Inflammatory macrophage treated with lipopolysaccharide for 1 hour (primary cell): ENCODE measurements at places on chromosomes 3 and 15.

DNA sequence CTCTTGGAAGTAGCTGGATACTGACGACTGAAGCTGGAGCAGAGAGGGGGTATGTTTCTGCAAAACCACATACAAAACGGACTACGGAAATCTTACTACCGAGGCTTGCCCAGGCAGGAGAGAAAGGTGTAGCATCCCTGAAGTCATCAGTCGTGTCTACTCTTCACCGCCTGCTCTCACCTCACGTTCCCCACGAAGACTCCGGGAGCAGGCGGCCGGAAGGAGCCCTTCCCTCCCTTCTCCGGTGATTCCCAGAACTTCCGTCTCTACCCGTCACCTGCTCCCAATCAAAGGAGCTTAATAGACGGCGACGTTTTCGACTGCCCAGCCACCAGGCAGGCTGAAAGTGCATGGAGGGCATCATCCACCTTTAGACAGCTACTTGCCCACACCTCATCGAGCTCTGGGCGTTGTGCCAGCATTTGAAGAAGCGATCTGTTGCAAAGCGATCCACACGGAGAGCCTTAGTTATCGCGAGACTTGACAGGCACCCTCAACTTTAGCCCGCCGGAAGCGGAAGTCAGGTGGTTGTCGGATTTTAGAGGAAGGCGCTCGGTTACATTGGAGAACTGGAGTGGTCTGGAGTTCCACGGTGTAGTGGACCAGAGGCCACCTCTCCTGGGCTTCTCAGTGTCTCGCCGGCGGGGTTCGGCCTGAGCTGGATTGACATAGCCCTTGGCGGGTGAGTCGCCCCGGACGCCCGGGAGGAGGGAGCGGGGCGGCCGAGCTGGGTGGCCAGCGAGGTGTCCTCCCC, at the start of gene RAMAC:
Gene RAMAC, plus strand, starts transcription at position 523 of the 754 bp plus-strand sequence. CDS start 2,809 bp downstream, outside the sequence.
- DNase-seq = peak; percentile 93

- no peak for DNase-seq
Observed at GRCh38 chr3:73535931-73536330, 88.8 kb downstream of the PDZRN3 start.

DNA sequence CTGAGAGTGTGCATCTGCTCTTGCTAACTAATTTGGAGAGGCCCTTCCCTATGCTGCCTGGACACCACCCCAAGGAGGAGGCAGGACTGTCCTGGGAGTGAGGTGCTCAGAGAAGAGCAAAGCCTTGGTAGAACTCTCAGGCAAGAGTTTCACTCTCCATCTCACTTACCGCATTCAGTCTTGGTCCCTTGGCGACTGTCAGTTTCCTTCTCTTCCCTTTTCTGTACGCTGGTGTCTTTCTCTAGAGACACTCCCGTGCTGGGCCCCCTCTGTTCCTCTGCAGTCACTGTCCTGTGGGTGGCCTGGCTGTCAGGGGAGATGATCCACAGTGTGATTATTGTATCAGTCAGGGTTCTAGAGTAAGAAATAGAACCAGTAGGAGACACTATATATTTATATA, 44.0 kb downstream of the IDH2 start:
- no peak for DNase-seq

DNA sequence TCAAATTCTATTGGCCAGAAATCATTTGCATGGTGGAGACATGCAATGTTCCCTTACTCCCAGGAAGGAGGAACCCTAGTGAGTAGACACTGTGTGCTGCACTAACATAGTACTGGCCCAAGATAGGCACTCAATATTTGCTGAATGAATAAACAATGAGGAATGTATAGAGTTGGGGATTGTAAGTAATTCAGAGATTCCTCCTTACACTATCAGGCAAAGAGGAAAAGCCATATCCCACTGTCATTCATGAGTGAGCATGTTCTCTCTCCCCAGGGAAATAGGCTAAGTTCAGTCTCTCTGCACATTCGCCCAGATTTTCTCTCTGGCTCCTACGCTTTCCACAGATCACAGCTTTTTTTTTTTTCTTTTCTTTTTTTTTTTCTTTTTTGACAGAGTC, 154.9 kb upstream of the WNT5A start:
- no peak for DNase-seq

DNA sequence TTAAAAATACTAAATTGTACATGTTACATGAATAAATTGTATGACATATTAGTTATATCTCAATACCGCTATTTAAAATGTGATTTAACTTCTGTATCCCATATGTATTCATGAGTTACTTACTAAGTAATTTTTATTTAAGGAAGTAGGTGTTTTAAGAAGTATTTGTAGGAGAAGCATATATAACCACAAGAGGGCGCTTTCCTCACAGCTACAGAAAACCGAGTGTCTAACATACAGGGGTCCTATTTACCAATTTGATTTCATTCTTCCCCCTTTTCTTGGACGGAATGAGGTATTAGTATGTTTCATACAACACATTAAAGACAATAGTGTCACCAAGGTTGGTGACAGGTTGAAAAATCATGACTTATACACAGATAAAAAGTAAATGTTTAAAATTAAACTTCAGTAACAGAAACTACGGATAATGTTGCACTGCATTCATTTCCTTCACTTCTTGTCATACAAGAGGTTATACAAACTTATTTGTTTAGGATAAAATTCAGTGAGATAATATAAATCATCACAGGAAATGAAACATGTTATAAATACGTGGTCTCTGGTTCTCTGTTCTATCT, 253.6 kb downstream of the MAGI1 start:
- peak; percentile 15 for DNase-seq

GRCh38 chr3:128584412-128585020, 66.1 kb downstream of the RPN1 start:
- DNase-seq = peak; percentile 47

GRCh38 chr3:152264378-152264777, 4.4 kb upstream of the MBNL1 start:
- DNase-seq = peak; percentile 80

- no peak for DNase-seq
Observed at GRCh38 chr3:157741607-157742006, 238.4 kb upstream of the VEPH1 start.

- no peak for DNase-seq
Observed at GRCh38 chr3:81853431-81853830, 92.0 kb upstream of the GBE1 start.

DNA sequence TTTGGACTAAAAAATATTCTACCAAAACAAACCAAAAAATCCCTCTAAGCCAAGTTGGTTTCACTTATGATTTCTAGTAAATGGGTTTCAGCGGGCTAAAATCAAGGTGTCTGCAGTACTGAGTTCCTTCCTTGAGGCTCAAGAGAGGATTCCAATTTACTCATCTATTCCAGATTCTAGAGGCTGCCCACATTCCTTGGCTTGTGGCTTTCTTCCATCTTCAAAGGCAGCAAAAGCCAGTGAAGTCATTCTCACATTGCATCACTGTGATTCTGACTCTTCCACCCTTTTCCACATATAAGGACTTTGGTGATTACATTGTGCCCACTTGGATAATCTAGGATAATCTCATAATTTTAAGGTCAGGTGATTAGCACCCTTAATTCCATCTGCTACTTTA, 48.1 kb downstream of the DPPA2 start:
- no peak for DNase-seq

- DNase-seq = peak; percentile 61
Observed at GRCh38 chr3:56878074-56878473, 76.3 kb upstream of the ARHGEF3 start.

- no peak for DNase-seq
Observed at GRCh38 chr15:27662892-27663291, 436.2 kb downstream of the OCA2 start.

DNA sequence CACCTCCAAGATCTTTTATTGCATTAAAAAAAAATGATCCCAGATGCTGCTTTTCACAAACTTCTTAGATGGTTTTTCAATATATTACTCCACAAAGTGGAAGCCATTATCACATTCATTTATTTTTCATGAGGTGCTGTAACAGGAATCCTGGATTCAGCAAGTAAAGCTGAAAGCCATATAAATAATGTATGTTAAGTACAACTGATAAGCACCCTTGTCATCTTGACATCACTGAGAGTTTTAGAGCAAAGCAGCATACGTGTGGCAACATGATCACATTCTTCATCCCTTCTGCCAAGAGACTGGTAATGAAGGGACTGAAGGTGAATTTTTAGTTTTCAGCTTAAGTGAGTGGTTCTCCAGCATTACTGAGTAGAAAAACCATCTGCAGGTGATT, 44.9 kb upstream of the LRRFIP2 start:
- DNase-seq = no peak

- DNase-seq = no peak
Observed at GRCh38 chr3:124997303-124998246, 58.2 kb downstream of the HEG1 start.

DNA sequence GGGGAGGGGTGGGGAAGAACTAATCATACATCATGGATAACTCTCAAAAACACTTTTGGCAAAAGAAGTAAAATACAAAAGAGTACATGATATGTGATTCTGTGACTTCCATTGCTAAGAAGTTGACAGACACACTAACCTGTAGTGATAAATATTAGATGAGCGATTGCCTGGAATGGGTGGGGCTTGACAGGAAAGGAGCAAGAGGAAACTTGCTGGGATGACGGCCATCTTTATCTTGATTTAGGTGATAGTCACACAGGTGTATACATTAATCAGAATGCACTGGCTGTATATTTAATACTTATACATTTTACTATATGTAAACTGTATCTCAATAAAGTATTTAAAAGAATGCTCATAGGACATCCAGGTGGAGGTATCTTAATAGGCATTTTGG, 13.1 kb downstream of the PARL start:
- DNase-seq = no peak

GRCh38 chr3:31176045-31176444, 281.6 kb upstream of the GADL1 start:
- DNase-seq = no peak
